ENCODE measurements at places on chromosomes 11 and 22.
A peak's percentile ranks its signal among the peaks of the same experiment; 100 is the strongest.

DNA sequence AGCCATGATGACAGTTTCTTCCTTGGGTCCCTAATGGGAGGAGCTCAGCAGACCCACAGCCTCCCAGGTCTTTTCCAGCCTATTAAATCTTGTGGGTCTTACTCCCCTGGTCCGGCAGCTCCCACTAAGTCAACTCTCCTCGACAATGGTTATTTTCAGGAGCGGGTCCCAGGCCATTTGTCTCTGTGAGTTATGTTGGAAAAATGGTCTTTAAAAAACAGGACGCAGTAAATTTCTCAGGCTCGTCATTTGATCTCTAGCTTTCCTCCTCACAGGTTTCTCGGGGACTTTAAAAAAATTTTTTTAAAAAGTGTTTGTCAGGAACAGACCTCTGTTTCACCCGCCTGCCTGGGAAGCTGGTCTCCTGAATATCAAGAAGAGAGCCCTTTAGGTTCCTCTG lies 397.5 kb upstream of the NARS2 start:
- DNase-seq: no peak

GRCh38 chr22:41638124-41638523 lies 17.0 kb downstream of the XRCC6 start:
- no peak for DNase-seq

DNA sequence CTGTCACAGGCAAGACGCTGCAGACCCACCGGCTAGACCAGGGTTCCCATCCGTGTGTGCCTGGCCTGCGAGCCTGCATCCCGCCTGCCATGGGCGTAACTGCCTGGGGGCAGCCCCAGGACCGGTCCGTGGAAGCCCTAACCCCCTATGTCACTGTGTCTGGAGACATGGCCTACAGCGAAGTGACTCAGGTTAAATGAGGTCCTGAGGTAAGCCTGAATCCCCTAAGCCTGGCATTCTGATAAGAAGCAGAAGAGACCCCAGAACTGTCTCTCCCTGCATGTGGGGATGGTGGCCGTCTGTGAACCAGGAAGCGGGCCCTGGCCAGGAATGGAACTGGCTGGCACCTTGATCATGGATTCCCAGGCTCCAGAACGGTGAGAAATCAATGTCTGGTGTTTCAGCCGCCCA lies 570.1 kb downstream of the BRD1 start:
- DNase-seq: no peak

DNA sequence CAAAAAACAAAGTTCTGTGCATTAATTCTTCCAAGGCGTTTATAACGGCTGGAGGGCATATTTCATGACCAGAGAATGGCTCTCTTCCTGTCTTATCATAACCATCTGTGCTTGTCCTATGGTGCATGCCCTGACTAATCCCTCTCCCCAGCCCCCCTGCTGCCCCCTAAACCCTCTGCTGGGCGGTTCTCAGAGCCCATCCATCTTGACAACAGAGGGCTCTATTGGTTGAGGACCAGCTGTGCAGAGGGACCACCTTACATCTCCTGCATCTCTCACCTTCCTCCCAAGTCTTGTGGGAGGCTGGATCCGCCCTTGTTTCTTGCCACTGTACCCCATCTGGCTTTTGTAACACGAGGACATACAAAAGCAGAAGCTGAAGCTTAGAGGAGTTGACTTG lies 282.1 kb downstream of the MIAT start:
- DNase-seq: peak; percentile 63

- DNase-seq: no peak
Observed at GRCh38 chr11:111303461-111303860, 5.1 kb downstream of the POU2AF3 start.

DNA sequence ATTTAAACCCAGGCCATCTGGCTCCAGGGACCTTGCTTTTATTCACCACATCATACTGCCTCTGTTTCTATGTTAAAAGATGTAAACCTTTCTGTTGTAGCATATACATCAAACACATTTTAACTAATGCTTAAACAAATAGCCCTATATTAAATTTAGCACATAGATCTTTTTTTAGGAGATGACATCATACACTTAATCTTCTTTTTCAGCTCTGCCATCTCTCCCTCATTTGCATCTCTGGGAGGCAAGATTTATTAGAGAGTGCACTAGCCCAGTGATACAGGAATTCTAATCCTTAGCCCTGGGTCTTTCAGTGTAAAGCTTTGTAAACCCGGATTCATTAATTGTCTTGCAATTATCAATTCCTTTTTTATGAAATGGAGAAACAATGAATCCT lies 13.6 kb downstream of the OR5D16 start:
- no peak for DNase-seq

DNA sequence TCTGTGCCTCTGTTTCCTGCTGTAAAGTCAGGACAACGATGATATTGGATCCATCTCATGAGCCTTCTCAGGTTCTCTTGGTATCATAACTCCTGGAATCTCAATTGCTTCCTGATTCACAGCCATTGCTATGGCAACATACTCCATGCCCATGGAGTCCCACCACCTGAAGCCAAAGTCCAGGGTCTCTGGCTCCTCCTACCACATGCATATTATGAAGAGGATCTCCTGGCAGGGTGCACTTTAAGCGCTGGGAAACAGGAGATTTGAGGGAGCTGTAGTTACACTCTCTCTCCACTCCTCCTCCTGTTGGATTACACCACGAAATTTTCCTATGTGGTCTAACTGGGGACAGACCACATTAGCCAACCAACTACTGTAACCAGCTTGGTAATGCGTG lies 130.9 kb upstream of the SEZ6L start:
- DNase-seq: no peak

DNA sequence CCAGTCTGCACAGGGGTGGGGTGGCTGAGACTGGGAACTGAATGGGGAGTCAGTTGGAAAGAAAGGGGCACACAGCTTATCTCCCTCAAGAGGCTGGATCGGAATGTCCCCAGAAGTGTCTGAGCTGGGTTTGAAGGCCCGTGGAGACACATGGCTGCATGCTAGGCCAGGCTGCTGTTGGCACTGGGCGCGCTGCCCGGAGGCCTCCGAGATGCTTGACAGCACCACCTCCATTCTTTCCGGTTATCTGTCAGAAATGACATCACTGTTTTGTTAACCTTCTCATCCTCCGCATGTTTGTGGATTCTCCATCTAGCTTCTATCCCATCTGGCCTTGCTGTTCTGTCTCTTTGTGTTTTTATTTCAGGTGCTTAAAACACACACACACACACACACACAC lies 85.5 kb downstream of the APIP start:
- no peak for DNase-seq

DNA sequence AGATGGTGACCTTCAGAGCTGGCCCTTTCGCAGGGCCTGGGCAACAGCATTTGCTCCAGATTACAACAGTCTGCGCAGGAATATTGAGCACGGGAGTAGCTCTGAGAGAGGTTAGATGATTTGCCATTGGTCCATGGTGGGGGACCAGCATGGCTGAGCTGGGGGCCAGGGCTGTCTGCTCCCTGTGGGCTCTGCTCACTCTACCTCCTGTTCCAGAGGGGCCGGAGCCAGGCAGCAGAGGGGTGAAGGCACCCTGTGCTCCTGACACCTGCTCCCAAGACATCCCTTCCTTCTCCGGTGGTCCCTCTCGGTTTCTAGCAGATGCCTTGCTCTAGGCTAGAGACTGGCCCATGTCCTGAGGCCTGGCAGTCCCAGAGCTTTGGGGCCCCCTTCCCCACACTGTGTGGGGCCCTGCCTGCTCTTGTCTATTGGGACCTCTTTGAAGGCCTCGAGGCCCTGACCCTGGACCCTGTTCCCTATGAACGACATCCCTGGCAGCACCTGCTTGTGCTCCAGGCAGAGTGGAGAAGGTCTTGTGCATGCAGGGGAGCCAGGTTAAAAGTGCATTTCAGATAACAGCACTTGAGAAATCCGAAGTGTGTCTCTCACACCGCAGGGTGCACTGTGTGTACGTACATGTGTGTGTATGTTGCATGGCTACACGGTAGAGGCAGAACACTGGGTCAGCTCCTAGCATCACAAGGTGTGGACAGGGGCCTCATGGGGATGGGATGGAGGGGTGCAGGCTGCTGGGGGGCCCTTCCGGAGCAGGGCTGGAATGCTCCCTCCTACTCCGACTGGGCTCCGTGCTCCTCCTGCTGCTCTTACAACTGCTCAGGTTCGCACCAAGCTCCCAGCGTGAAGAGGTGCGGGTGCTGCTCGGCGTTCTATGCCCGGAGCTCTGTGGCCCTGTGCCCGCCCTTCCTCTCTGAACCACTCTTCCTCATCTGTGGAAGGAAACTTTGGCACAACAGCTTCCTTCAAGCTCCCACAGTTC lies 123.3 kb upstream of the B3GAT1 start:
- peak; percentile 3 for DNase-seq

- no peak for DNase-seq
Observed at GRCh38 chr11:120146413-120147093, 8.6 kb upstream of the TRIM29 start.

- DNase-seq: no peak
Observed at GRCh38 chr11:8756201-8756600, 73.6 kb downstream of the RPL27A start.

GRCh38 chr11:7321473-7322450 lies 70.1 kb downstream of the SYT9 start:
- no peak for DNase-seq

DNA sequence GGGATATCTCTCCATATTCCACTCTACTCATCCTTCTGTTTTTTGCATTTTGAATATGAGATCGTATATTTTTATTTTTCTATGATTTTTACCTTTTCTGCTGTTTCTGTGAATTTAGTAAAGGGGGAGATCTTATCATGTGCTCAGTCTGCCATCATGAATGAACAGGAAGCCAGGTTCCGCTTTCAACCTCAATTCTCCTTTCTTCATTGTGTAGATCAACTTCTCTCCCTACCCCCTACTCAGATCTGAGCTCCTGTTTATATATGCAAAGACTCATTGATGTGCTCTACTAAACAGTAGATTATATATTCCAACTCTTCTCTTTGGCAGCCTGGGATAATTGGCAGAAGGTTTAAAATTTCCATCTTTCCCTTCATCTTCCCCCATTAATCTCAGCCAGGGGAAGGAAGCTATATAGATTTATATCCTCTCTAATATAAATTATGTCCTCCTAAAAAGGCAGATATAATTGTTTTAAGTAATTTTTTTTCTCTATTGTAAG lies 336.7 kb upstream of the PLET1 start:
- DNase-seq: no peak

DNA sequence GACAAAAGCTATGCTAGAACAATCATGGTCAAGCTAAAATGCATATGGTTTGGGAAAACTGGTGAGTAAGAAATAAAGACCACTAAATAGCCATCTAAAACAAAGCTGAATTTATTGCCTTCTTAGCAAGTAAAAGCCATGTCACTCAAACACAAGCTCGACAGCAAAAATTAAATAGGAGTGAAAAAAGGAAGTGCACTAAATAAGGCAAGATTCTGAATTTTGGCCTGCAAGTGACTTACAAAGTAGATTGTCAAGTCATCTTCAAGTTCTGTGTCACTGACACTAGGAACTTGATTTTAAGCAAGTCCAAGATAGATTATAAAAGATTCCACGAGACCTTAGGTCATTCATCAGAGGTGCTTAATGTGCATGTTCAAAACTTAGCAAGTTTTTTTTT lies 27.4 kb downstream of the TUG1 start:
- DNase-seq: no peak

- no peak for DNase-seq
Observed at GRCh38 chr11:10392095-10393079, 62.7 kb upstream of the AMPD3 start.

- DNase-seq: no peak
Observed at GRCh38 chr11:124415356-124415923, 9.2 kb downstream of the OR8B4 start.

DNA sequence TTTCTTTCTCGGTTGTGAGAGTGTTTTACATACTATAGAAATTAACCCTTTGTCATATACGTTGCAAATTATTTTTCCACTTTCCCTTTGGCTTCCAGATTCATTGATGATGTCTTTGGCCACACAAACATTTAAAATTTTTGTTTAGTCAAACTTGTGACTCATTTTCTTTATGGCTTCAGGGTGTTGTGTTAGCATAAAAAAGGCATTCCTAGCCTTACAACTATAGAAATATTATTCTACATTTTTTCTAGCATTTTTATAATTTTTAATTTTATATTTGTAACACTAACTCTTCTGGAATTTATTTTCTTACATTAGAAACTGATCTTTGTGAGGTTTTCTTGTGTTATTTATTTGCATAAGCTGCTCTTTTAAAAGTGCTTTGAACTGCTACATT lies 12.1 kb downstream of the GRIA4 start:
- no peak for DNase-seq

GRCh38 chr11:10581481-10582019 lies 13.1 kb upstream of the LYVE1 start:
- no peak for DNase-seq

- DNase-seq: no peak
Observed at GRCh38 chr11:117722082-117722481, 74.9 kb downstream of the DSCAML1 start.

DNA sequence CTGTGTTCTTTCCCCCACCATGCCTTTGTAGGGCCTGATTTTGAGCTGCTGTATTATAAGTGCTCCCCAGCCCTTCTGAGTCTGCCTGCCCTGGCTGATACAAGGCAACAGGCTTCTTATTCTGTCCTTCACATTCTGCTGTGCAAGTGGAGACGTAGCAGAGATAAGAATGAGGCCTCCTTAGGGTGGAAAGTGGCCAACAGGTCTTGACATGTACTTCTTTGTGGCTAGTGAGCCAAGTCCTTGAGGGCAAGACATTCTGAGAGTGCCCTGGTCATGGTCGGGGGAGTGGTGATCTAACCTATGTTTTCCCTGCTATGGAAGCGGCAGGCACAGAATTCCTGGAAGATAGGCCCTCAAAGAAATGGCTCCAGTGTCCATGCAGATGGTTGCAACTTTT lies 235.7 kb upstream of the CADM1 start:
- DNase-seq: no peak

GRCh38 chr22:28750471-28750881 lies 8.6 kb downstream of the HSCB start:
- DNase-seq: no peak

- no peak for DNase-seq
Observed at GRCh38 chr11:34651551-34651950, 30.7 kb downstream of the EHF start.

- no peak for DNase-seq
Observed at GRCh38 chr11:12889243-12889642, 119.9 kb upstream of the RASSF10 start.

- no peak for DNase-seq
Observed at GRCh38 chr11:46216019-46216764, 61.3 kb upstream of the CREB3L1 start.

- DNase-seq: no peak
Observed at GRCh38 chr11:10474551-10474950, 19.5 kb downstream of the AMPD3 start.

DNA sequence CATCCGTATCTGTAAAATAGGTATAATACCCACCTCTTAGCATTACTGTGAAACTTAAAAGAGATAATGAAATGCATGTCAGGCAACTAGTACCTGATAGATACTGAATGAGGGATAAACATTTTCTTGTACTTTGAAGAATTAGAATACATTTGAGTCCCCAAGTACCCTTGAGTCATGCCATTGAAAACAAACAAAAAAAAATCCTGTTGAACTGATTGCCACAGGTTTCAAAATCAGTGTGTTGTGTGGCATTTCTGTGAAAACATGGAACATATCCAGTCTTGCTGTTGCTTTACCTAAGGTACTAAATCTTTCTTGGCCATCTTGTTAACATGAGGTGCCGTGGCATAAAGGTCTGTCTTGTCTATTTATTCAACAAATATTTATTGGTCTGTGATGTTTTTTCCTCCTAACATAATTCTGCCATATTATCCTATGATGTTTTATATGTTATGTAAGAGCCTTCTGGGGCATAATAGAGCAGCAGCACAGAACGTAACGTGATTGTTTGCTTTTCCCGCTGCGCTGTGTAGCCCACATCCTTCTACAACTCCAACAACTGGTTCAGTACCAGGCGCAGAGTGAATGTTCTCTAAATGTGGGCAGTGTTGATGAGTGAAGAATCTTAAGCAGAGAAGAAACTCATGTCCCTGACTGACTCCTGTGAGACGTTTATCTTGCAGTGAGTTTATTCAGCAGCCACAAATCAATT lies 79.3 kb upstream of the RAB1B start:
- DNase-seq: no peak

Measured in WERI-Rb-1 (cell line).